ENCODE measurements at places on chromosomes 2 and 18.

DNA sequence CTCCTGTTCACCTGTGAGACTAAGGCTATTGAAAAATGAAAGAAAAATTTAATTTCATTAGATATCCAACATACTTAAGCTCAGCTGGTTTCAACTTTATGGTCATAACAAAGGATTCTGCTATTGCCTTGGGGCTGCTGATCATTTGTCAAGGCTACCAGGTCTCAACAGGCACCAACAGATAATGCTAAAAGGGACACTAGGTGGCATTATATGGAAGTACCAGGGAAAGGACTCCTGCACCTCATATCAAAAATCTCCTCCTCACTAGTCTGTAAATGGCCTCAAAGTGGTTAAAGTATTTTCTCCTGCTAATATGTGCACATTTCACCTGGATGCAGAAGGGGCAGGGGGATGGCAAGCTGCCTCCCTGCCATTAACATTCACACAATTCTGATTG is 167.9 kb upstream of the REG3A start:
- no peak for DNase-seq

DNA sequence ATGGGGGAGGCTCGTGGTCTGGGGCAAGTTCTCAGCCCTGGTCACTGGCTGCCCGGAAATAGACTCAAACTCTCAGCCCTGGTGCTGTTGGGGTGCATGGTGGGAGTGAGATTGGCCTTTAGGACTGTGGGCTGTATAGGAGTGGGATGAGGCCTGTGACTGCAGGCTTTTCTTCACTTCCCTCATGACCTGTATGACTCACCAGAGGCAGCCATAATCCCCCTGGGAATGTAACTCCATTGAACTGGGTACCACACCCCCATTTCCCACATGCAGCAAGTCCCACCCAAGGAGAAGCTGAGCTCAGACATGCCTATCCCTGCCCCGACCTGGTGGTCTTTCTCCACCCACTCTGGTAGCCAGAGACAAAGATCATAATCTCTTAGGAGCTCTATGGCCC is 177.7 kb upstream of the OSR1 start:
- no peak for DNase-seq

- peak; percentile 14 for DNase-seq
Measured at GRCh38 chr2:223459328-223459939, 142.7 kb downstream of the SCG2 start.

DNA sequence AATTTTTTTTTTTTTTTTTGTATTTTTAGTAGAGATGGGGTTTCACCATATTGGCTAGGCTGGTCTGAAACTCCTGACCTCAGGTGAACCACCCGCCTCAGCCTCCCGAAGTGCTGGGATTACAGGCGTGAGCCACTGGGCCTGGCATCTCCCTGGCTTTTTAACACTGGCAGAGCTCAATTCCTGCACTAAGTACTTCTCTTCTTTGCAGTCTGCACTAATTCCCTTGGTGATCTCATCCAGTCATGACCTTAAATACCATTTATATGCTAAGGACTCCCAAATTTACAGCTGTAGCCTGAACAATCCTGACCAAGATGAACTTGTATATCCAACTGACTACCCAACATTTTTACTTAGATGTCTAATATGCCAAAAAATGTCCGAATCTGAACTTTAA is 10.2 kb downstream of the PREPL start:
- DNase-seq, result peak; percentile 79

GRCh38 chr2:145253492-145253891 is 733.6 kb upstream of the ZEB2 start:
- DNase-seq, result no peak

- DNase-seq, result no peak
Measured at GRCh38 chr2:118846442-118846952, 951 bp downstream of the EN1 start.

- DNase-seq, result peak; percentile 49
Measured at GRCh38 chr2:58762176-58762781, 521.2 kb upstream of the FANCL start.

DNA sequence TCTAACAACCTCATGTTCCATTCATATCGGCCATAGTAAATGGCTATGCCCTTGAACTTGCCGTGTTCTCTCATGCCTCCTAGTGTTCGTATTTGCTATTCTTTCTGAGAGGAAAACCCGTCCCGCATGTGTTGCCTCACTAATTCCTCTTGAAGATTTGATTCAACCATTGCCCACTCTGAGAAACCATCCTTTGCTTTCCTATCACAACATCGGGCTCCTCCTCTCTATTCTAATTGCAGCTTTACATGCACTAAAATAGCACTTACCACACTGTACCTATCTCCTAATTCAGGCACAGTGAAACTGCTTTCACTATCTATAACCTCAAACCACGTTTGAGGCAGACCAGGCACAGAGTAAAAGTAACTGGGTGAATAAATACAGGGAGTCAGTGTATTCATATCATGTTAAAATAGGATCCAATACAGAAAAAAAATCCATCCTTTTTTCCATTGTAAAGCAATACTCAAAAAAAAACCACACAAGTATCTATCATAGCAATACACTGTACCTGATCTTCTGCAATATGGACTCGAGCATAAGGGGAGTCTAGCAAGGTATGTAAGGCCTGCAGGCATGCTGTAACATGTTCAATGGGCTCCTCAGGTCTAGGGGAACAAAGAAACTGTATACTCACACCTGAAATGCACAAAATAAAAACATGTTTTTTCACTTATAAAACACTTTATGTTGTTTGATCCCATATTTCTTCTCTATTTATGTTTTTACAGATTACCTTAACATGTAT is 39.0 kb upstream of the STRN start:
- no peak for DNase-seq

- DNase-seq, result no peak
Measured at GRCh38 chr18:26697186-26697884, 149.0 kb upstream of the KCTD1 start.

All from astrocyte (in vitro differentiated cells and primary cell).